ENCODE measurements at places on chromosomes 7 and 10.

DNA sequence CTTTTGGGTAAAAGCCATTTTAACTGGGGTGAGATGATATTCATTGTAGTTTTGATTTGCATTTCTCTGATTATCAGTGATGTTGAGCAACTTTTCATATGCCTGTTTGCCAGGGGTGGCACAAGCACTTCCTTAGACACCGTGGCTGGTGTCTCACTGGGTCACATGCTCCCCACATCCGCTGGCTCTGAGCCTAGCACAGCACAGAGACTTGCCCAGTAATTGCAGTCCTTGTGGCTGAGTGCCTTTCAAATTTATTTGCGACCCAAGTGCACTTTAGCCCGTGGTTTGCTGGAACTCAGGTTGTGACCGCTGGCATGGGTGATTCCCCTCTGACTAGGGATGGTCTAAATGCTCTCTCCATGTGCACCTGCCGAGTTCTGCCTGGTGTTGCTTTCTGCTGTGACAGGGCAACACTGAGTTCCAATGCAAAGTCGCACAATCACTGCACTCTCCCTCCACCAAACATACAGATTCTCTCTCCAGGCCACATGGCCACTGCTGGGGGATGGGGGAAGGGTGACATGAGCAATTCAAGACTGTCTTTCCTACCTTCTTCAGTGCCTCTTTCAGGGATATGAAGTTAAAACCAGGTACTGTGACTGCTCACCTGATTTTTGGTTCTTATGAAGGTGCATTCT, 66.5 kb downstream of the ZNF277 start:
- DNase-seq = no peak

DNA sequence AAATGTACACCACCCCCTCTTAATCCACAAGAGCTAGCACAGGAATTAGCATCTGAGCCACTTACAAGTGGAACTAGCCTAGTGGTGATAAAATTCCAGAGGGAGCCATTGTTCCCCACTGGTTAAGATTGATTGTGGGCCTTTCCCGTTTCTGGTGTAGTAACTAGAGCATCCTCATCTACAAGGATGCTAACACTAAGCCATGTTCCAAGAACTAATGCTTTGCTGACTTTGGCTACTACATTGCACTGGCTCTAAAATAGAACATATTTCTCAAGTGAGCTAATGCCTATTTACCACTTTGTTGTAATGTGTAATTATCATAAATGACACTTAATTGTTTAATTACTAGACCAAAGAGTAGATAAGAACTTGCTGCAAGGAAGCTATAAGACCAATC, 143.7 kb downstream of the FZD1 start:
- no peak for DNase-seq

DNA sequence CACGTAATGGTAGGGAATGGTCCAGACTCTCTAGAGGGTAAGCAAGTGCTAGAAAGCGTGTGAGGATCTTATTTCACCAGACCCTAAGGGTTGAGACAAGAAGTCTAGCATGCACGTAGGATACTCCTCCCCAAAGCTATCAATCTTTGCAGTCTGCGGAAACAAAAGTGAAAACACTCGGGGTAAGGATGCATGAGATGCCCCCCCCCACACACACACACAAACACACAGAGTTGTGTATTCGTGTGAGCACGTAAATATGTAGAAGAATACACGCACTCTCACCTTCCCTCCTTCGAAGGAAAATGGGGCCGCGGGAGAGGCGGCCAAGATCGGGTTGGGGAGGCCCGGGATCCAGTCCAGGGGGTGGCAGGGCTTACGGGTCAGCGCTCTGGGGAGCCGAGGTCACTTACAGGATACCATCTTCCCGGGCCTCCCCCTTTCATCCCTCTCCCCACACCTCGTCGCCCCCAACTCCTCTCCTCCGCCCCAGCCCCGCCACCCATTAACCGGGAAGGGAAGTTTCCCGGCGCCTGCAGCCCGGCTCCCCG, 455 bp downstream of the CUL2 start:
- no peak for DNase-seq

DNA sequence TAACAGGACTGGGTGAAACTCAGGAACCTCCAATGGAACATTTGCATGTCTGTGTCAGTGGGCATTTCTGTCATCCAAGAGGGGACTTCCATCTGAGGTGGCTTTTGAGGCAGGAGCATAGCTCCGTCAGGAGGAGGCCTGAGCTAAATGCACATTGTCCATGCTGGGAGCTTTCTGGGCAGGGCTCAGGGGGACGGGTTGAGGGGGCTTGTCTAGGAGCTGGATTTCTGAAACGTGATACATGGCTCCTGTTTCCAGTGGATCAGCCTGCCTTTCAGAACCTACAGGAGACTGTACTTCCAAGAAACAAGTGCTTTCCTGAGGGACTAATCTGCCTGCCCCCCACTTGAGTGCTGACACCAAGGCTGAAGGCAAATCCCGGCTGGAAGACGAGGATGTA, 40.5 kb upstream of the GDF10 start:
- DNase-seq = no peak

- DNase-seq = no peak
Measured at GRCh38 chr7:33742521-33742920, 162.8 kb upstream of the BMPER start.

GRCh38 chr7:139294951-139295575, 46.1 kb upstream of the FMC1 start:
- DNase-seq = no peak

GRCh38 chr7:94792241-94792640, 115.2 kb upstream of the PPP1R9A start:
- DNase-seq = no peak

- no peak for DNase-seq
Measured at GRCh38 chr10:121240011-121240410, 358.2 kb downstream of the FGFR2 start.
